ENCODE measurements at places on chromosomes 11 and 22.

- DNase-seq, result no peak
- H3K27ac ChIP-seq, result no peak overlapping the region
- H3K36me3 ChIP-seq, result no peaks in the 10 kb centered on the region
- H3K4me3 ChIP-seq, result no peak overlapping the region
- H3K4me1 ChIP-seq, result peaks cover 4% of the 10 kb centered on the region
These were observed 69.6 kb downstream of the LARGE1 start for GRCh38 chr22:33850724-33851123.

- peaks cover 4% of the 10 kb centered on the region for H3K36me3 ChIP-seq
- H3K4me1 ChIP-seq, result peaks cover 4% of the 10 kb centered on the region
- no peak overlapping the region for H3K4me3 ChIP-seq
- DNase-seq, result no peak
- no peak overlapping the region for H3K27ac ChIP-seq
These were observed 225.8 kb downstream of the ETS1 start for GRCh38 chr11:128361451-128362020.

DNA sequence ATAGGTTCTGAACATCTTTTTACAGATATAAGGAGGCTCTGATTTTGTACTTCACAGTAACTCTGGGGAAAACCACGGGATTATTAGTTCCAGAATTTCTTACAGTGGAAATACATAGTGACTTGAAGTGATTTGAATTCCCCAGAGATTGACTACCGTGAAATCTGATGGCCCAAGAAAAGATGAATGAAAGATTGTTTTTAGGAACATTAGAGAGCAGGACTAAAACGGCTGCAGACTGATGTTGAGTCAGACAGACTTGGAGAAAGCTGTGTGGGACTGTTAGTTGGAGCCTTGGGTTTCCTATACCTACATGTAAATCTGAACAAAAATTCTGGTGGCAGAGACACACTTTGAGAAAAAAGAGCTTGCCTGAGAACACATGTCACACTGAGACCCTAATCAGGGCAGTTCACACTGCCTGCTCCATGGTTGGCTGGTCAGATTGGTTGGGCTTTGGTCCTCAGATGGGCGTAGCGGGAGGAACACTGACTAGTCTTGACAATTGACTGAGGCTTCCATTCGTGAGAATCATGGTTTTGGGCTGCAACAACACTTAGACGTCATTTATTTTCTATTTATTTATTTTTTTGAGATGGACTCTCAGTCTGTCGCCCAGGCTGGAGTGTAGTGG lies 6.8 kb downstream of the PPP6R3 start:
- H3K27me3 ChIP-seq, result no peaks in the 10 kb centered on the region
- no peak for DNase-seq
- peaks cover 41% of the 10 kb centered on the region for H3K36me3 ChIP-seq
- peaks cover 83% of the 10 kb centered on the region for H3K4me1 ChIP-seq
- peak overlapping the region; percentile 51 for H3K27ac ChIP-seq
- no peak overlapping the region for H3K4me3 ChIP-seq

- no peak overlapping the region for H3K4me3 ChIP-seq
- no peak for DNase-seq
- H3K36me3 ChIP-seq, result no peaks in the 10 kb centered on the region
- H3K4me1 ChIP-seq, result no peaks in the 10 kb centered on the region
These were observed 24.3 kb downstream of the KCNQ1OT1 start for GRCh38 chr11:2675540-2675939.

DNA sequence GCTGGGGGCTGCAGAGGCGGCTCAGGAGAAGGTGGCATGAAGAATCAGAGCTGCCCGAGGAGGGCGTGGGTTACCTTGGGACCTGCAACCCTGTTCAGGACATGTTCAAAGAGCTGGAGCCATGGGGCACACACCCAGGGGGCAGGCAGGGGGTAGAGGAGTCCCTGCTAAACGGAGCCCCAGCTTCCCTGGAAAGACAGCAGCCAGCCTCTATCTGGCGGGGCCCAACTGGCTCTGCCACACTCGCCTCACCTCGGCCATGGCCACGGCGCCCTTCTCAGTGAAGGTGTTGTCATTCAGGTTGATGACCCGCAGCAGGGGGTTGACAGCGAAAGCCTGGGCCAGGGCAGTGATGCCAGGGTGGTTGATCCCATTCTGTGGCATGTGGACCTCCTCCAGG lies 17.0 kb upstream of the CHADL start:
- H3K27me3 ChIP-seq, result no peaks in the 10 kb centered on the region
- H3K4me1 ChIP-seq, result no peaks in the 10 kb centered on the region
- H3K4me3 ChIP-seq, result no peak overlapping the region
- DNase-seq, result no peak

- no peaks in the 10 kb centered on the region for H3K36me3 ChIP-seq
- no peak for DNase-seq
- H3K27ac ChIP-seq, result no peak overlapping the region
These were observed 70.7 kb downstream of the ANO5 start for GRCh38 chr11:22263613-22264012.

- no peak for DNase-seq
- no peak overlapping the region for H3K4me3 ChIP-seq
- H3K36me3 ChIP-seq, result no peaks in the 10 kb centered on the region
- no peaks in the 10 kb centered on the region for H3K4me1 ChIP-seq
- no peak overlapping the region for H3K27ac ChIP-seq
These were observed 155.1 kb upstream of the BLID start for GRCh38 chr11:122271137-122271536.

DNA sequence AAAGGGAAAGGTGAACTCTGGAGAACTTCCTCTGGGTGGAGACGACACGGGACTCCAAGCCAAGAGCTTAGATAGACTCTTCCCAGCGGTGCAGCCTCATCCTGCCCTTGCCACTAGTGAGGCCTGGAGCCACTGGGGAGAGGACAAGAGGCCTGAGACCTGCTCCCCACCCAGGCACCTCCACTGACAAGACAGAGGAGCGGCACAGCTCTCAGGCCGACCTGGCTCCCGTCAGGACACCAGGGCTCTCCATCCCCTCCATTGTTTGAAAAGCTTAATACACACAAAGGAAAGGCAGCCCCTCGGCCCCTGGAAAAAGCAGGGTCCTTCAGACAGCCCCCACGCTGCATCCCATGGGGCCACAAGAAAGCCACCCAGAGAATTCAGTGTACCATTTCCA lies 29.6 kb downstream of the POLDIP3 start:
- H3K27ac ChIP-seq, result no peak overlapping the region
- no peaks in the 10 kb centered on the region for H3K27me3 ChIP-seq
- peaks cover 11% of the 10 kb centered on the region for H3K4me1 ChIP-seq
- no peak overlapping the region for H3K4me3 ChIP-seq
- H3K36me3 ChIP-seq, result peaks cover 24% of the 10 kb centered on the region
- no peak for DNase-seq

DNA sequence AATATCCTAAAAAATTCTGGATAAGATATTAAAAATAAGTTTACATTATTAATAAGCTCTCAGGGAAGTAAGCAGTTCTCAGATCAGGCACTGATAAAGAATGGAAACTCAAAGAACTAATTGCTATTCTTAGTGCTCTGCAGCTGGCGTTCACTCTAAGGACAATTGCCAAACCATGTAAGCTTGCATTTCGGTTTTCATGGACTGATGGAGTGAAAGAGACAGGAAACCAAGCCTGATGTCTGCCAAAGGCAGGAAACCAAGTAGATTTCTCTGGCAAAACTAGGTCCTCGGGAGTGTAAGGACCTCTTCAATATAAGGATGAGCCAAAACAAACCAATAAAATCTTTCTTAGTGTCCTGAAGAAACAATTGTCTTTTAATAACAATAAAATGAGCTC lies 355.2 kb downstream of the RAB38 start:
- no peak overlapping the region for H3K27ac ChIP-seq
- no peak for DNase-seq
- H3K27me3 ChIP-seq, result no peaks in the 10 kb centered on the region

- peaks cover 23% of the 10 kb centered on the region for H3K36me3 ChIP-seq
- H3K27me3 ChIP-seq, result no peaks in the 10 kb centered on the region
- H3K4me1 ChIP-seq, result peaks cover 29% of the 10 kb centered on the region
- H3K4me3 ChIP-seq, result peak overlapping the region; percentile 86
- DNase-seq, result peak; percentile 86
These were observed 1.6 kb downstream of the PIM3 start for GRCh38 chr22:49962012-49962750.

DNA sequence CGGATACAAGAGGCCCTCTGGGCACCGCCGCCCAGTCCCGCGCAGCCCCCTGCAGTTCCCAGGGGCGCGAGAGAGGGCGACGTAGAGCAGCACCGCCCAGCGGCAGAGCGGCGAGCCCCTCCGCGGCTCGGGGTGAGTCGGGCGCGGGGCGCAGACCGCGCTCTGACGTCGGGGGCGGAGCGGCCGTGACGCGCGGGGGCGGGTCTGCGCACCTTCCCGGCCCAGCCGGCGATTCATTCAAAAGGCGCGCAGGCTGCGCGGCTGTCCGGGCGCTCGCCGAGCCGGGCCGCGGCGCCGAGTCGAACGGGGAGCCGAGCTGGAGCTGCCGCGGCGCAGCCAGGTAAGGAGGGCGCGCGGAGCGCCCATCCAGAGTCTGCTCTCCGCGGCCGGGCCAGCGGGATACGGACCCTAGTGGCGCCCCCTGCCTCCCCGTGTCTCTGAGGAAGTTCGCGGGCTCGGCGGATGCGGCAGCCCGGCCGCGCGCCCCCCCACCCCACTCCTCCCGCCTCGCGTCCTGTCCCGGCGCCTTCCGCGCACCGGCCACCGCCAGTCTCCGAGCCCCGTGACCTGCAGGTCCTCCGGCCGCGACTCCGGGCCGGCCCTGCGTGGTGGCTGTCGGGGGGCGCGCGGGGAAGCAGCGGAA lies at the start of gene RELT:
RELT (plus strand) TSS at position 240 of the 643 bp plus-strand sequence. CDS start 12,738 bp downstream, outside the sequence.
- DNase-seq, result peak; percentile 94
- no peaks in the 10 kb centered on the region for H3K27me3 ChIP-seq
- peaks cover 8% of the 10 kb centered on the region for H3K36me3 ChIP-seq
- peak within 1 kb of the TSS; percentile 97 for H3K4me3 ChIP-seq
- H3K27ac ChIP-seq, result peak within 1 kb of the TSS; percentile 99

DNA sequence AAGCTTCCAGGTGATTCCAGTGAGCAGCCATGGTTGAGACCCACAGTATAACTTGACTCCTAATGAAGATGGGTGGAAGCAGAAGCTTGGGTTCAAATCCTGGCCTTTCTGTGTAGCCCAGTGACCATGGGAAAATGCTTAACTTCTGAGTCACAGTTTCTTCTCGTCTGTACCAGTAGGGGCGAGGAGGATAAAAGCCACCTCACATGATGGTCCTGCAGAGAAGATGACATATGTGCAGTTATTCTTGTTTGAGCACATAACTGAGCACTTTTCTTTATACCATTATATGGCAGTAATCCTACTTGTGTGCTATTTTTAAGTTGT lies 4.9 kb downstream of the TMEM109 start:
- DNase-seq, result no peak

GRCh38 chr22:40714499-40715337 lies 35.4 kb downstream of the MCHR1 start:
- no peak overlapping the region for H3K27ac ChIP-seq
- DNase-seq, result no peak
- no peak overlapping the region for H3K4me3 ChIP-seq
- peaks cover 13% of the 10 kb centered on the region for H3K27me3 ChIP-seq
- no peaks in the 10 kb centered on the region for H3K36me3 ChIP-seq
- H3K4me1 ChIP-seq, result peaks cover 32% of the 10 kb centered on the region

DNA sequence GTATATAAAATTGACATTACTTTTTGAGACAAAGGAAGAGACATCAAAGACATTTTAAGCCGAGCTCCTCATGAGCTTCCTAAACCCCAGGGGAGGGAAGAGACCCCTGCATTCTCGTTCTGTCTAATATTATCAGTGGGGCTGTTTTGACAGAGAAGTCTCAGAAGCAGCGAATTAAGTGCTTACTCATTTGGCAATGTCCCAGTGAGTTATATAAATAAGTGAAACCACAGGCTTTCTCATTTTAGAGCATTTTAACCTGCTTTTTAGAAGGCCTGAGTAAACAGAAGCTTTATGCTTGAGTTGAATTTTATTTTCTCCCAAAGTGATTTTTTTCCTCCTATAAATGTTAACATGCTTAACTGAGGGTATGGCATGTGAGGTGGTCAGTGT lies 23.2 kb upstream of the C1QTNF4 start:
- DNase-seq, result no peak
- H3K27ac ChIP-seq, result no peak overlapping the region
- H3K4me1 ChIP-seq, result peaks cover 30% of the 10 kb centered on the region
- H3K27me3 ChIP-seq, result no peaks in the 10 kb centered on the region
- peaks cover 21% of the 10 kb centered on the region for H3K36me3 ChIP-seq

- no peak overlapping the region for H3K27ac ChIP-seq
- no peak overlapping the region for H3K4me3 ChIP-seq
- H3K4me1 ChIP-seq, result peaks cover 9% of the 10 kb centered on the region
These were observed 23.7 kb downstream of the RSPH14 start for GRCh38 chr22:23117891-23118646.

DNA sequence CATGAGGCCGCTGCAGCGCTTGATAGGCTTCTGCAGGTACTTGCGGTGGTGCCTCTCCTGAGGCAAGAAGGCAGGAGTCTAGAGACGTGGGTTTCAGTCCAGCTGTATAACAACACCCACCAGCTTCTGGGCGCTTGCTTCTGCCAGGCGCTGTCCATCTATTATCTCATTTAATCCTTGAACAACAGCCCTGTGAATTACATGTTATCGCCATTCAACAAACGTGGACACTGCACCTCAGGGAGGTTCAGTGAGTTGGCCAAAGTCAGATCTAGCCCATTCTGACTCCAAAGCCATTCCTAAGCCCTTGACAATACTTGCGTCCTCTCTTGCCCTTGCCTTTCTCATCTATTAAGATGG lies 436 bp upstream of the FAM181B start:
- H3K36me3 ChIP-seq, result no peaks in the 10 kb centered on the region
- no peak for DNase-seq
- peak overlapping the region; percentile 5 for H3K4me3 ChIP-seq
- peaks cover 78% of the 10 kb centered on the region for H3K27me3 ChIP-seq
- H3K4me1 ChIP-seq, result peaks cover 4% of the 10 kb centered on the region
- H3K27ac ChIP-seq, result no peak overlapping the region

DNA sequence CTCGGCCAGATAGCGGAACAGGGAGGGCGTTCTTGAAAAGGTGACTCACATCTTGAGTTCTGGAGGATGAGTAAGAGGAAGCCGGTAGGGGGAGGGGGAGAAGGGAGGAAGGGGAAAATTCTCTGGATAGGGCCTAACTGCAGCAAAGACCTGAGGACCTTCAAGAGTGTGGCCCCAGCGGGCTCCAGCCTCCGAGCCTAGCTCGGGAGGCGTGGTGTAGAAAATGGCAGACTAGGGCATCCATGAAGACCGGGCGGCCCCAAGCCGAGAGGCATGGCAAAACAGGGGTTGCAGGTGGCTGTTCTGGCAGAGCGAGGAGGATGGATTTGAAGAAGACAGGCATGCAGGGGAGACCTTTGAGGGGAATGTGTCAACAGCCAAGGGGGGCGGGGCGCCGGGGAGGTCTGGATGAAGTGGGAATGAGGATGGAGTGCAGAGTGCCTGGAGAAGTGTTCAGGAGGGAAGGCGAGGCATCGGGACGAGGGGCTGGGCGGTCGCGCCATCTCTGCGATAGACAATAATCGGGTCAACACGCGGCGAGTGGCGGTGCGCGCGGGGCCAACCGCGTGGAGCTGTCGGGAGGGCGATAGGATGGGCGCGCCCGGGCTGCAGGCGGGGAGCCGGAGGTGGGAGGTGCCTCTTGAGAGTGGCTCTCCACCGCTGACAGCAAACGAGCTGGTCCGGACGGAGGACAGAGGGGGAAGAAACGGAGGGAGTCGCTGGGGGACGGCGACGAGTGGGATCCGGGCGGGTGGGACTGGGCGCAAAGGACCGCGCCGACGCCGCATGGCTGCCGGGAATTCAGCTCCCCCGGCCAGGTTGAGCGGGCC lies 40.0 kb upstream of the CREB3L1 start:
- H3K4me1 ChIP-seq, result peaks cover 29% of the 10 kb centered on the region
- peak; percentile 80 for DNase-seq
- H3K27me3 ChIP-seq, result peaks cover 33% of the 10 kb centered on the region
- H3K36me3 ChIP-seq, result no peaks in the 10 kb centered on the region

- H3K36me3 ChIP-seq, result no peaks in the 10 kb centered on the region
- DNase-seq, result no peak
- peaks cover 2% of the 10 kb centered on the region for H3K27me3 ChIP-seq
- H3K4me1 ChIP-seq, result peaks cover 16% of the 10 kb centered on the region
- peak overlapping the region; percentile 13 for H3K27ac ChIP-seq
- no peak overlapping the region for H3K4me3 ChIP-seq
These were observed 87.3 kb downstream of the NAT10 start for GRCh38 chr11:34192481-34193401.
